Stimulated activated CD8-positive, alpha-beta memory T cell treated with anti-CD3 and anti-CD28 coated beads, Interleukin-4, amount 100 ng/mL, for 1 hour (primary cell): ENCODE measurements at places on chromosomes 3 and 15.

DNA sequence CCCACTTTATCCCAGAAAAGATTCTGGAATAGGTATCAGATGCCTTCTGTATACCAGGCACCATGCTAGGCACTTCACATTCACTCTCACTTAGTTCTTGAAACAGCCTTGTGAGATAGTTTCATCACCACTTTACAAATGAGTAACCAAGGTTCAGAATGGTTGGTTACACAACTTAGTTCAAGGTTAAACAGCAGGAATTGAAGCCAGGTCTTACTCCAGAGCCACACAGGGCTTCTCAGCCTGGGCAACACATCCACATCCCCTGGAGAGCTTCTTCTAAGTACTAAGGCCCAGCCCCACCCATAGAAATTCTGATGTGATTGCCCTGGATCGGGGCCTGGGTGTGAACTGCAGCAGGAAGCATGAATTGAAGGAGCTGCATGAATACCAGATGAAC is 18.6 kb downstream of the WHAMM start:
- DNase-seq = no peak

- no peak for DNase-seq
These were observed 2.9 kb downstream of the ITPR1 start for GRCh38 chr3:4496087-4496452.

DNA sequence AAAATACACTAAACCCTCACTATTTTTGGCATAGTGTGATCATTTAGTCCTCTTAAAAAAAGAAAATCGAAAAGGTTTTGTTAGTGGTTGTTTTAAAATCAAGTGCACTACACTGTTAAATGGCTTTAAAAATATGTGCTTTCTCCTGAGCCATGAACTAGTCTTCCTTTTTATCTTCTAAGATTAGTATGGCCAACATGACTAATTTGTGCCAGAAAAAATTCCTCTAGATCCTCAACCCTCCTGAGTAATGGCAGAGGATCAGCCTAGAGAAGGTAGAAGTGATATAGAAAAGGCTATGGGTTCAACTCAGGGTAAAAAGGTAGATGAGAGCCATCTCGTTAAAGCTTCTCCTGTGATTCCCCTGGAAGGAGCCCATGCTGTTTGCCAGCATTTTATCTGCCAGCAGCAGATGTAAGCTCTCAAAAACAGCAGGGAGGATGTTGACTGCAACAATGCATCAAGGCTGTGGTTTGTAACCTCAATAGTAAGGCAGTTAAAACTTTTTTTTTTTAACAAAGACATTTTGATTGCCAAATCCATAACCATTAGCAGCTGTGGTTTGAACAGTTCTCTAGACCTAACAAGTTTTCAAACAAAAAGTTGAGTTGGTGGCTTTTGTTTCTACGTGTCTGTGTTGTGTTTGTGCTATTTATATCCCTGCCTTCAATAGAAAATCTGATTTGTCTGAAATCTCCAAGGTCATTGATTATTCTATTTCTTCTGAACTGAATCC is 30.2 kb upstream of the ZNF609 start:
- peak; percentile 9 for DNase-seq

GRCh38 chr15:85702321-85703101 is 92.2 kb downstream of the KLHL25 start:
- no peak for DNase-seq

- DNase-seq = no peak
These were observed 19.6 kb upstream of the BDH1 start for GRCh38 chr3:197575362-197575761.

DNA sequence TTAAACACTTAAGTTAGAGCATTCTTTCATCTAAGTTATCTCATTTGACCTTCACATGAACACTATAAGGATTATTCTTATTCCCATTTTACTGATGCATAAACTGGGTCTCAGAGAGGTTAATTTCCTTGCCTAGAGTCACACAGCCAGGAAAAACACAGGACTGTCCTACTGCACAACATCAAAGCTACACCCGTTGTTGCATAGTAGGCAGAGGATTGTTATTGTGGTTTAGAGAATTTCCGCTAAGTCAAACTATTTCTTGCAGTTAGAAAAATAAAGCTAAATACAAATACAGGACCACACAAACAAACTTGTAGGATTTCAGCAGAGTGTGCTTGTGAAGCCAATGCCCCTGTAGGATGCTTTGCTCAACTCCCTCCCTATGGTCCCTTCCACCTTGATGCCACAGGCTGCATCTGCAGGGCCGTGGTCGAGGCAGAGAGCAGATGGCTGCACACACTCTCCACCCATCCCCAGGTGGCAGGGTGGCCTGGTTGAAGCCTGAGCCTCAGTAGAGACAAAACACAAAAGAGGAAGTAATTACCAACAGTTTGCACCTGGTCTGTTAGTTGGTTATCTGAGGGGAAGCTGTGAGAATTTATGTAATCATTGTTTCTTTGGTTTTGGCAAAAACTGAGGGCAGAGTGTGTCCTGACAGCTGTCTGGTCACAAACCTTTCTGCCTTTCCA is 41.1 kb upstream of the SKOR1 start:
- DNase-seq = no peak
